ENCODE measurements at places on chromosomes 6 and 20. TPM values are rescaled to one million over a fixed set of nuclear protein-coding genes. Genes with fewer than 3 reads are reported as not detected.

Gene IBTK
- 22.5 TPM for total RNA-seq

DNA sequence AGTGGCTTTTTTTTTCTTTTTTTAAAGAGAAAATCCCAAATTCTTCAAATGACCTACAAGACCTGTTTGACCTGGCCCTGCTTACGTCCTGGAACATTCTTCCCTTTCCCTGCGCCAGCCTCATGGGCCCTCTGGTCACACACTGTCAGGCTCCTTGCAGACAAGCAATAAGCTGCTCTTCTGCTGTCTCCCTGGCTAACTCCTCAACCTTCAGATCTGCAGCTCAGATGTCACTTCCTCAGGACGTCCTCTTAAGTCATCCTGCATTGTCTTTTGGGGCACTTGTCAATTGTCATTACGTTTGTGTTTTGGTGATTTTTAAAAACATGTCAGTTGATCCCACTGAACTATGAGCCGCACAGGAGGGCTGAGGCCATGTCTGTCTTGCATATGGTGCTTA is 28.9 kb upstream of the SLC35D3 start:
- DNase-seq, result no peak

Gene ZKSCAN3
- total RNA-seq, result 3.4 TPM

GRCh38 chr6:25277386-25277785 is 1.8 kb upstream of the CARMIL1 start:
- DNase-seq, result no peak

GRCh38 chr6:148997865-148998264 is 251.0 kb downstream of the UST start:
- DNase-seq, result no peak

DNA sequence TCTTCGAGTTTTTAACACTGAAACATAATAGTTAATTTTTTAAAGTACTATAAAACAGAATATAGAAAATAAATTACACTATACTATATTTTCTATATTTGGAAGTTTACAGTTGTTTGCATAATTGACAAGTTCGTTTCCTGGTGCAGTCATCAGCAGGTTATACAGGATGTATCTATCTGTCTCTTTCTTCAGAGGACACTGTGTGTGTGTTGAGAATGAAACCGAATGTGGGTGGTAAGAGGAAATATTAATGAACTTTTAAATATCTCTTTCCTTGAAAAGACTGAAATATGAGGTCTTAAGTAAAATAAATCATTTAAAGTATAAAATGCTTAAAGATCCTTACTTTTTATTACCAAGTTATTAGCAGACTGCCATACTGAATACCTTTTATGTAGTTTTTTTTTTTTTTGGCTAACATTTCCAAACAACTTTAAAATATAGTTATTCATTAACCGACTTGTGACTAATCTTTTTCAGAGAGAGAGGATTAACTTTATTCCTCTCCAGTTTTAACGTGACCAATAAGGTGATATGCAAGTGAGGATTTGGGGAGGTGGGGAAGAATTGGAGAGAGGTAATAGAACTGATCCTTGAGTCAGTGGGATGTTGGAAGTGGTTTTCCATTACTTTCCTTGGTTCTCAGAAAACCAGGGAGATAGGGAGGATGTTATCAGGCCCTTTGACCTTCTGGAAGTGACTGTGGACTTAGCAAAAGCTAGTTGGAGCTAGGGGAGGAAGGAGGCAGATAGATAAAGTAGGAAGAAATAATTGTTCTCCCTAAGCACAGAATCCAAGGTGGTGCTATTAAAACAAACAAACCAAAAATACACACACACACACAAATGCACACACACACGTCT is 380.0 kb upstream of the FLRT3 start:
- DNase-seq, result no peak

Gene POLH
- total RNA-seq, result 29.1 TPM

Gene FOXS1
- 0.17 TPM for total RNA-seq

GRCh38 chr6:161561908-161562307 is 288.0 kb upstream of the AGPAT4 start:
- DNase-seq, result no peak

DNA sequence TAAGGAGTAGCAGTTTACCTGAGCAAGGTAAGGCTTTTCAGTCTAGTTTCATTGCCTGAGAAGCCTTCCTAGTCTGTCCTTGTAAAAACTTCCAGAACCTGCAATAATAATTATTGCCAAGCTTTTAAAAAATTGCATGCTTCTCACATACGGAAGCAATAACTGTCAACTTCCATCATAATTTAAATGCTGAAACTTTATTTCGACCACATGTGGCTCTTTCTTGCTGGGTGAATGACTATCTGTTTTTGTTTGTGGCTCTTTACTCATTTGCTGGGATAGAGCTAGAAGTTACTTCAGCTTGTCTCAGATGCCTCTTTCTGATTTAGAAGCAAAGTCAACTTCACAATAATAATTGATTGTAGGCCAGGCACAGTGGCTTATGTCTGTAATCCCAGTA is 95.9 kb upstream of the COL21A1 start:
- DNase-seq, result no peak

Measured in HT1080 (cell line).